ENCODE measurements at places on chromosomes 2 and 18.

DNA sequence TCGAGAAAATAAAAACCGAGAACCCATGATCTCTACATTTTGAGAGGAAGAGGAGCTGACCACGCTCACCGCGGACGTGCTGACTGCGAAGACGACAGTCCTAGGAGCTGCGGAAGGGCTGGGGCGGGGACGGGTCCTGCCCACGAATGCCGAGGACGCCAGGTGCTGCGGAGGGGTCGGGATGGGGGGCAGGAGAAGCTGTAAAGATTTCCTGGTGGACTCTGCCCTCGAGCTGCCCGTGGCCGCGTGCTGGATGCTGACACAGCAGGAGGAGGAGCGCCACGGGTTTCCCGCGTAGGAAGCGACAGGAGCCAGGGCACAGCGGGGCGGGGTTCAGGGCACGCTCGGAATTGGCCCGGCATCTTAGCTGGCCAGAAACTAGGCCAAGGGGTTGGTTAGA, 22.2 kb downstream of the ZSCAN30 start:
- no peak for DNase-seq

DNA sequence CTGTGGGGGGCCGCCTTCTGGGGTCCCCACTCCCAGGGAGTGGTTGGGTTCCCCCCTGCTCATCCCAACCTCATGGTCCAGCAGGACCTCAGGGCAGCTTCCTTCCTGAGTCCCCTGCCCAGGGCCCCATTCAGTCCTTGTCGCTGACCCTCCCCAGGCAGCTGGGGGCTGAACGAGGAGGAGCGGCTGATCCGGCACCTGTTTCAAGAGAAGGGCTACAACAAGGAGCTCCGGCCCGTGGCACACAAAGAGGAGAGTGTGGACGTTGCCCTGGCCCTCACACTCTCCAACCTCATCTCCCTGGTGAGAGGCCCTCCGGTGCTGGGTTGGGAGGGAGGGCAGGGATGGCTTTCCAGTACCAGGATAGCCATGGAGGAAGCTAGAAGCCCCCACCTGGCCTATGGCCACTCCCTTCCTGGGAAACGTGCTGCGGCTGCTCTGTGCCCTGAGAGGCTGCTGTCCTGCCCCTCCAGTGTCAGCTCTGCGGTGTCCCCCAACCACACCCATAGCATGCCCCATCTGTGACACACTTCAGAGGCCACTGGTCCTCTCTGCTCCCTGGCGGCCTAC, 497 bp downstream of the CHRND start:
- no peak for DNase-seq

DNA sequence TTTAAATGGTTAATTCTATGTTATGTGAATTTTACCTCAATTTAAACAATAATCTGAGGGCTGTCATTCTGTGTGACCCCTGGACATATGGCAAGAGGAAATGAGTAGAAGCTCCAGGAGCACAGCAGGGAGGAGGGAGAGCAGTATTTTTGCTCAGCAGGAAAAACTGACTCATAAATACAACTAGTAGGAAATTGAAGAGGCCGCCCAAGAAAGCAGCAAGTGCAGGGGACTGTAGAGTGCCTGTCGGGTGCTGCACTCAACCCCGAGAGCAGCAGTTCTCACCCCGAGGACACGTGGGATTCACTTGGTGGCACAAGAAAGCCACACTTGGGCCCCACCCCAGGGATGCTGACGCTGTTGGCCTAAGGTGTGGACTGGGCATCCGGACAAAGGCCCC, 60.8 kb downstream of the NPAS2 start:
- DNase-seq = no peak

GRCh38 chr2:31253356-31254131, 19.6 kb downstream of the EHD3 start:
- no peak for DNase-seq

- DNase-seq = no peak
These were observed 56.6 kb downstream of the ACOXL start for GRCh38 chr2:110788976-110789375.
